ENCODE measurements at places on chromosomes 4 and X.

DNA sequence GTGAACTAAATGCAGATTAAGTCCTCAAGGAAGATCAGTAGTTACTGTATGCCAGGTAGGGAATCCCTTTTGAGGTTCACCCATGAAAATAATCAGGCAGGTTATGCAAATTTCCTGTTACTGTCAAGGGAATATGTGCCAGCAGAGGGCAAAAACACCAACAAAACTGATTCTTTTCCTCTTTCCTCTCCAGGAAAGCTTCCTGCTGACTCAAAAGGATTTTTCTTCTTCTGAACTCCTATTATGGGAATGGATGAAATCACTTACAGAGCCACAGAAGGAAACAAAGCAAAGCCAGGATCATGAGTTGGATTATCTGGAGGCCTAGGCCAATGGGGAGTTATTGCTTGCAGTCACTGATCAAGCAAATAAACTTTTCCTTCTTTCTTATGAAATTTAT lies 49.7 kb downstream of the TMPRSS11F start:
- DNase-seq, result no peak

DNA sequence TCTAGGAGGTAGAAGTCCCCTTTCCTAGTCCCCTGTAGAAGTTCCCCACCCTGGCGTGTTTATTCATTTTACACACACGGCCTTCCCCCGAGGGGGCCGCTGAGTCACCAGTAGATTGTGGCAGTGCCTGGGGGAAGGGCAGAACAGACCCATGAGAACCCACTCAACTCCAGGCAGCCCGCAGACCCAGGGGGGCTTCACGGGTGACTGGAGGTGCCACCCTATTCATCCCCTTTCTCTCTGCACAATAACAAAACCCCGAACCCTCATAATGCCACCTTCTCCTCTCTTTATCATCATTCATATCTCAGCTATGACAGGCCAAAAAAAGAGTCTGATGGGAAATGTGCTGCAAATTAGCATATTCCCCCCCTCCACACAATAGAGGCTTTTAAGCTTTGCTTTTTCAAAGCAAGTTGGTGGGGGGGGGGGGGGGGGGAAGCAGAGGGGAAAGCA lies 20.4 kb upstream of the GPM6B start:
- no peak for DNase-seq

DNA sequence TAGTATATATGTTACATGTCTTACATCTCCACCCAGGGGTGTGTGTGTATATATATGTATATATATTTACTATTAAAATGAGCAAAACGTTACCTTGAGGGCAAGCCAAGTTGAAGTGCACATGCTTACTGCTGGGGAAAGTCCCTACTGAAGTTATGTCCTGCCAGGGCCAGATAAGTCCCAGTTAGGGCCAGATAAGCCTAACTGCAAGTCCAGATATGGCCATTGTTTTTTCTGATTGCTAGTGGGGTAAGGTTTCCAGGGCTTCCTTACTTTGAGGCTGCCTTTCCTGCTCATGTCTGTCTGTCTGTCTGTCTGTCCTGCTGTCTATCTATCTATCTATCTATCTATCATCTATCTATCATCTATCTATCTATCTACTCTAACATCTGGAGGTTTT lies 19.3 kb upstream of the ZNF81 start:
- no peak for DNase-seq

DNA sequence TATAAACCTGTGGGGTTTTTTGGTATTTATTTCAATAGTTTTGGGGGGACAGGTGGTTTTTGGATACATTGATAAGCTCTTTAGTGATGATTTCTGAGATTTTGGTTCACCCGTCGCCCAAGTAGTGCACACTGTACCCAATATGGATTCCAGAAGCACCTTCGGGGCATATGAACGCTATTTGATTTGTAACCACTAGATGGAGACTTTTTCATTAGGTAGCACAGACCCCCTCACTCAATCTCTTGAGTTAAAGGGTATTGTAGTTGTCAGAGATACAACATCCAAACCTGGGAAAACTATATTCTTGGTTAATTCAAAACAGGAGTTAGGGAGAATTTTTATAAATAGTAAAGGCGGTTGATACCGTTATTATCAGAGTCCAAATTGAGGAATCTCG lies 79.8 kb downstream of the SPANXN3 start:
- DNase-seq, result no peak

GRCh38 chrX:82237328-82237727 lies 1035.4 kb downstream of the SH3BGRL start:
- DNase-seq, result no peak

GRCh38 chr4:154559494-154560418 lies 3.1 kb upstream of the FGB start:
- peak; percentile 45 for DNase-seq

DNA sequence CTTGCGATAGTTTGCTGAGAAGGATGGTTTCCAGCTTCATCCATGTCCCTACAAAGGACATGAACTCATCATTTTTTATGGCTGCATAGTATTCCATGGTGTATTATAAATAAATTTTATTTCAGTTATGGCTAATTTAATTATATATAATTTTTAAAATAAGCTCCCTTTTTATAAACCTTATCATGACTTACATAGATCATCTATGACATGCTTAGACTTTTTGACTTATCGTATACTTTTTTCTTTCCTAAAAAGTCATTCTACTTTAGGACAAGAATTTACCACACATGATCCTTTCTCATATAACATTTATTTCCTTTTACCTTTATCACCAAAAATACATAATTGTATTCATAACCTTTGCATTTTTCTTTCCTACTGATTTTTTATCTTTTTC lies 376.5 kb downstream of the CCSER1 start:
- DNase-seq, result no peak

GRCh38 chrX:68421636-68422035 lies 11.7 kb downstream of the OPHN1 start:
- DNase-seq, result no peak

DNA sequence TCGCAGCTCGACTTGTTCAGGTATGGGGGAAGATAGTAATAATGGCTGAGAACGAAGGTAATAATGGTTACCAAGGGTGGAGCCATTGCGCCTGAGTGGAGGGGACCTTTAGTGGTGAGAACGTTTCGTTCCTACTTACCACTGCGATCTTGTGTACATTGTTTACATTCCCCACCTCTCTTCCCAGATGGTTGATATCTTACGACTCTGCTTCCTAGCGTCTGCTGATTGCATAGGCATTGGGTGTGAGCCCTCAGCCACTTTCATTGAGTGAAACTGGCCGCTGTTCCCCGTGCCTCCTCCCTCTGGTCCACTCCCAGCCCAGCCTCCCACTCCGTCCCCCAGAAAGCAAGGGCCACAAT lies 850 bp downstream of the IGBP1 start:
- DNase-seq, result no peak

GRCh38 chrX:30898886-30899285 lies 9.8 kb upstream of the TAB3 start:
- DNase-seq, result no peak

DNA sequence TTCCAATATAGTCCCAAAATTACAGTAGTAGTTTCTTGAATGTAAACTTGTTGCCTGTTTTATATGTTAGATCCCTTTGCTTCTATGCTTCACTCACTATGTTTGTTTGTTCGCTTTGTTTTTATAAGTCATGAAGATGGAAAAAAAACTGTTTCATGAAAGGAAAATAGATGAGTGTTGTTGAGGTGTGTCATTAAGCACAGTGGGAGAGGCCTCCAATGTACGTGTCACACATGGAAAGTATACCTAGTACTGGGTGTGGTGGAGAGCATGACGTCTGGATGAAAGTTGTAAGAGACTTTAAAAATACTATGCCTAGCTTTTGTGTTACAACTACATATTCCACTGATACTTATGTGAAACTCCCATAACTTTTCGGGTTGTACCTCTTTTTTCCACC lies 28.4 kb downstream of the PLS3 start:
- no peak for DNase-seq

GRCh38 chrX:103533511-103534216 lies 14.4 kb upstream of the RAB40A start:
- DNase-seq, result peak; percentile 74

DNA sequence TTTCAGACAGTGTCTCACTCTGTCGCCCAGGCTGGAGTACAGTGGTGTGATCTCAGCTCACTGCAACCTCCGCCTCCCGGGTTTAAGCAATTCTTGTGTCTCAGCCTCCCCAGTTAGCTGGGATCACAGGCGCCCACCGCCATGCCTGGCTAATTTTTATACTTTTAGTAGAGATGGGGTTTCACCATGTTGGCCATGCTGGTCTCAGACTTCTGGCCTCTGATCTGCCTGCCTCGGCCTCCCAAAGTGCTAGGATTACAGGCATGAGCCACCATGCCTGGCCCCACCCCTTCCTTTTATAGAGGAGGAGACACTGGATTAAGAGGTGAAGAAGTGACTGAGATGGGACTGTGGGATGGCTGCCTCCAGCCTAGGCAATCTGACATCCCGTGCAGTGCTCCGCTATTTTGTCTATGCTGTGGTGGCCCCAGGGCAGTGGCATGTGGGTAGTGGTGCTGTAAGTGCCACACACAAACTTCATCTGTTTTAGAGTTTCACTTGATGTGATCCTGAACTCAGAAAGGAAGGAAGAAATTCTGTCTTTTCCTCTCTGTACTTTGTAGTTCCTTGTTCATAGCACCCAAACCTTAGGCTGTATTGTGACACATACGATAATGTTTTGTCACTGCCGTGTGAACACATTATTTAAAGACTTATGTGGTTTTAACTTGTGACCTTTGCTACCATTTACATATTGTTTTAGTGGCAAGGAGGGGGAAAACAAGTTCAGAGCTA lies 48.9 kb downstream of the FNIP2 start:
- no peak for DNase-seq

DNA sequence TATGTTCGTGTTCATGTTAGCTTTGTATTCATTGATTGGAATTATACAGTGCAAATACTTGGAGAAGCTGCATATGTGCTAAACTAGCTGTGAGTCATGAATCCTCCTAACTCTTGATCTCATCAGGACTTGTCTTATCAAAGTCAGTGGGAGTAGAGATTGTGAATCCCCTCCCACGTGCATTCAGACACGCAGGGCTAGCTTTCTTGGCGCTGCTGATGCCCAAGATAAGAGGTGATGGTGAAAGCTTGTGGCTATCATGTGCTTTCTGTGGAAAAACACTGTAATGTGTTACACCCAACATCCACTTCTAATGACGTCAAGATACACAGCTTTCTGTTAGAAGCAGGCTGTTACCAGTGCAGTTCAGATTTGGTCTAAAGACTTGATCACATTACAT lies 348.7 kb upstream of the HAND2 start:
- DNase-seq, result no peak

DNA sequence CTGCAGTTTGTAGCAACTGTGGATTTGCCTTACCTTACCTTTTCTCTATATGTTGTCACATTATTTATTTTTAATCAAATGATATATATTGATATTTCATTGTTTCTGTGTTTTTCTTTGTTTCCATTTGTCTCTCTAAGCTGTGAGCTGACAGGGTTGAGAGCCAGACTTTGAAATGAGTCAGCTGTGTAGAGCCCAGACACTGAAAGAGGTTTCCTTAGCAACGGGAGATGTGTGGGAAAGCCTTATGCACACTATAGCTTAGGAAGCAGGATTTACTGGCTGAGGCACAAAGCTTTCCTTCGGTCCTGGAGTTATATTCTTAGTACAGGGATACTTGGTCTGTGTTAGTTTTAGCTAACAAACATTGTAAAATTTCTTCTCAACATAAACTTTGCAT lies 192.2 kb downstream of the FGF13 start:
- peak; percentile 60 for DNase-seq

- DNase-seq, result no peak
Observed at GRCh38 chr4:140793291-140793690, 37.1 kb upstream of the TBC1D9 start.

DNA sequence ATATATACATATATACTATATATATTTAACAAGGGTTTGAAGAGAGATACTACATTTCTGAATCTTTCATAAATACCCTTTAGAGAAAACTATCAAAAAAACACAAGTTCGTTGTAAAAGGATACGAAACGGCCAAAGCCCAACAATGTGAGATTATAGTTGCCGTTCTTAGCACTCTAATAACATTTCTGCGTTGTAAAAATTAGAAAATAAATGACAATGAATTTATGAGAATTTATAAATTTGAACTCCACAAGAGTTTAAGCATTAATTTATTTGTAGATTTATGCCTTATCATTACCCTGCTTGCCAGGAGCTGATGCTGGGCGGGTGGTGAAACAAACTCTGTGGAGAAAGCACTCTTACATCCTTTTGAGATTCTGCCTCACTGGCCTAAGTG lies 1.1 kb downstream of the WDR17 start:
- no peak for DNase-seq

GRCh38 chrX:120402369-120402768 lies 40.5 kb downstream of the ATP1B4 start:
- no peak for DNase-seq

GRCh38 chr4:26647523-26648224 lies 63.8 kb downstream of the TBC1D19 start:
- DNase-seq, result no peak

DNA sequence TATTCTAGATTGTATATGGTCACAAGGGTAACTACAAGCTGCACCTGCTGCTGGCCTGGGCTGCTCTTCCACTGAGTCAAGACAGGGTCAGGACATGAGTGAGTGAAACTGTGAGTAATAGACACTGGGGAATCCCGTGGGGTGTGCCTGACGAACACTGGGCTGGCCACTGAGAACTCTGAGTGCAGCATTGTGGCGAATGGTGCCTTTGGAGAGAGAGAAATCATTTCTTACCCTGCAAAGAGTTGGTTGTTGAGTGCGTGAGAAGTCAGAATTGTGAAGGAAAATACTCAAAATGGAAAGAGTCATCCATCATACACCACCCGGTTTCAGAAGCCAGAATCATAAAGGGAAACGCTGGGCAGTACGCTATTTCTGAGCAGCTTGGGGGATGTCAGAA lies 43.1 kb upstream of the LSM6 start:
- no peak for DNase-seq

GRCh38 chr4:87073199-87074120 lies 138.6 kb downstream of the AFF1 start:
- no peak for DNase-seq

DNA sequence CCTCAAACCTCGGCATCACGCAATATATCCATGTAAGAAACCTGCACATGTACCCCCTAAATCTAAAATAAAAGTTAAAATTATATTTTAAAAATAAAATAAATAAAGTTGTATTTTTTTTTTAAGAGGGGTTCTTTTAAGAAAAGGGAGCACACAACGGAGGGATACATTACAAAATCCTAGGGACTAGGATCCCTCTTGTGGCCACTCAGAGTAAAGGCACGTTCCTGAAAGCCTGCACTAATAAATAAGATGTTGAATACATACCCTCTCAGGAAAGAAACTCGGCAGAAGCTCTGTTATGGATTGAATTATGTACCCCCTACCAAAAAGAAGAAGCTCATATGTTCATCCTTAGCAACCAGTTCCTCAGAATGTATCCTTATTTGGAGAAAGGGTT lies 50.9 kb upstream of the PRDX4 start:
- DNase-seq, result peak; percentile 3

DNA sequence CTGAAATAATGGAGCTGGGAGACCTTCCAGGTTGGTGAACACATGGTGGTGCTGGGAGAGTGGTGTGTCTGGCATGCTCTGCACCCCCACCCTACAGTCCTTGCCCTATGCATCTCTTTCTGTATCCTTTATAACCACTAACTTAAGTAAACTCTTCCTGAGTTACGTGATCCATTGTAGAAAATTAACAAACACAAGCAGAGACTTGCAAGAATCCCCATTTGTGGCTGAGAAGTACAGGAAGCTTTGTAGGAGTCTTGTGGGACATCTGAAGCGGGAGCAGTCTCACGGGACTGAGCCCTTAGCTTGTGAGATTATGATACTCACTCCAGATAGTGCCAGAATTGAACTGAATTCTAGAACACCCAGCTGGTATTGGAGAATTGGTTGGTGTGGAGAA lies 14.3 kb upstream of the FAM13A start:
- no peak for DNase-seq

Data from left kidney (tissue), 8 donors.